ENCODE measurements at places on chromosomes 16 and 17. TPM values are rescaled to one million over a fixed set of nuclear protein-coding genes. Genes with fewer than 3 reads are reported as not detected.
A peak's percentile ranks its signal among the peaks of the same experiment; 100 is the strongest.

Gene AOC3
- 0.72 TPM for total RNA-seq

DNA sequence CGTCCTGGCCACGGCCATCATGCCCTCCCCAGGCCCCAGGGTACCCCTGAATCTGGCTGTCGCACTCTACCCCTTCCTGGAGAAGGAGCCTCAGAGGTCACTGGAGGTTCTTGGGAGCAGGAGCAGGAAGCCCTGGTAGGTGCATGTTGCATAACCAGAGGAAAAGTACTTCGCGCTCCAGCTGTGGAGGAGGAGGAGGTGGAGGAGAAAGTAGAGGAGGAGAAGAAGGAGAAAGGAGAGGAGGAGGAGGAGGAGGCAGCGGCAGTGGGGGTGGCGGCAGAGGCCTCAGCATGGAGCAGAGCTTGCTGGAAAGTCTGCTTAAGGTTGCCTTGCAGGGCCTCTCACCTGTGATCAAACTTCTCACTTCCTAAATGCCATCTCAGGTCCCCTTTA, 61.8 kb downstream of the BAIAP2 start:
- DNase-seq: peak; percentile 56

GRCh38 chr17:74466111-74466827, at the start of gene CD300A:
CD300A (plus strand) TSS chr17:74466634; CDS start chr17:74466704, 70 bp downstream.
- no peak for DNase-seq

GRCh38 chr16:73054813-73055482, 7.0 kb upstream of the ZFHX3 start:
- no peak for DNase-seq

GRCh38 chr16:79838496-79839259, 238.1 kb upstream of the MAF start:
- peak; percentile 78 for DNase-seq

DNA sequence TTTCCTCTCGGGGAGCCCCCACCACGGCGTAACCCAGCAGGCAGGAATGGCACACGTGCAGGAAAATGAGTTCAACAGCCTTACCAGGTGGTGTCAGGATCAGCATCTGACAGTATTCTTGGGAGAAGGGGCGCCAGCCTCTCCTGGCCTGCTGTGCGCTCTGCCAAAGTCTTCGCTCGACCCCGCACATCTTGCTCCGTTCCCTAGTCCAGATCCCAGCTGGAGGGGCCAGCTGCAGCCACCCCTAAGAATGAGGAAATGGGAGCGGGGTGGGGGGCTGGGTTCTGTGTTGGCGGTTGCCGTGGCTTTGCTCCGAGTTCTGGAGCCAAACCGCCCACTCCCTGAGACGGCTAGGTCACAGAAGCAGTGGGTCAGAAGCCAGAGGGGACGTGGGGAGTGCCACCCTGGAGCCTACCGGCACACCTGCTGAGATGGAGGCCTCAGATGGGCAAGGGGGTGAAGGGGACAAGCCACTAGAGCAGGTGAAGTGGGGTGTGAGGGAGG, at the start of gene CHCT1:
TSS of gene CHCT1 (plus strand) at position 328 of the 504 bp plus-strand sequence. CDS start at position 432, 104 bp downstream.
- no peak for DNase-seq

GRCh38 chr16:66065925-66066324, 300.6 kb upstream of the CDH5 start:
- DNase-seq: no peak

- no peak for DNase-seq
These were observed 7.3 kb downstream of the ARHGAP27 start for GRCh38 chr17:45425125-45425983.

DNA sequence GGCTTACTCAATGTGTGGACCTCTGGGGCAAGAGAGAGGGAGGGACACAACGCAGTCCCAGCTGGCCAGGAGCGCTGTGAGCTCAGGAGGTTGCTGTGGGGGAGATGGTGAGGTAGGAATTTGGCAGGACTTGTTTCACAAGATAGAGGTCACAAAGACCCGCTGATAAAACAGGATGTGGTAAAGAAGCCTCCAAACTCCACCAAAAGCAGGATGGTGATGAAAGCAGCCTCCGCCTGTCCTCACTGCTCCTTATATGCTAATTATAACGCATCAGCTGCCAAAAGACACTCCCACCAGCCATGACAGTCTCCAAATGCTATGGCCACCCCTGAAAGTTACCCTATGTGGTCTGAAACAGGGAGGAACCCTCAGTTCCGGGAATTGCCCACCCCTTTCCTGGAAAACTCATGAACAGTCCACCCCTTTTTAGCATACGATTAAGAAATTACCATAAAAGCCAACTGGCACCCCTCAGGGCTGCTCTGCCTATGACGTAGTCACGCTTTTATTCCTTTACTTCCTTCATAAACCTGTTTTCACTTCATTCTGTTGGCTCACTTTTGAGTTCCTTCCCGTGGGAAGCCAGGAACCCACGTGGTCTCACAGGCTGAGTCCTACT, 5.3 kb upstream of the EIF4A3 start:
- no peak for DNase-seq
